Activated naive CD8-positive, alpha-beta T cell treated with anti-CD3 and anti-CD28 coated beads for 36 hours (primary cell): ENCODE measurements at places on chromosomes 13 and 19. TPM values are rescaled to one million over a fixed set of nuclear protein-coding genes. Genes with fewer than 3 reads are reported as not detected.

DNA sequence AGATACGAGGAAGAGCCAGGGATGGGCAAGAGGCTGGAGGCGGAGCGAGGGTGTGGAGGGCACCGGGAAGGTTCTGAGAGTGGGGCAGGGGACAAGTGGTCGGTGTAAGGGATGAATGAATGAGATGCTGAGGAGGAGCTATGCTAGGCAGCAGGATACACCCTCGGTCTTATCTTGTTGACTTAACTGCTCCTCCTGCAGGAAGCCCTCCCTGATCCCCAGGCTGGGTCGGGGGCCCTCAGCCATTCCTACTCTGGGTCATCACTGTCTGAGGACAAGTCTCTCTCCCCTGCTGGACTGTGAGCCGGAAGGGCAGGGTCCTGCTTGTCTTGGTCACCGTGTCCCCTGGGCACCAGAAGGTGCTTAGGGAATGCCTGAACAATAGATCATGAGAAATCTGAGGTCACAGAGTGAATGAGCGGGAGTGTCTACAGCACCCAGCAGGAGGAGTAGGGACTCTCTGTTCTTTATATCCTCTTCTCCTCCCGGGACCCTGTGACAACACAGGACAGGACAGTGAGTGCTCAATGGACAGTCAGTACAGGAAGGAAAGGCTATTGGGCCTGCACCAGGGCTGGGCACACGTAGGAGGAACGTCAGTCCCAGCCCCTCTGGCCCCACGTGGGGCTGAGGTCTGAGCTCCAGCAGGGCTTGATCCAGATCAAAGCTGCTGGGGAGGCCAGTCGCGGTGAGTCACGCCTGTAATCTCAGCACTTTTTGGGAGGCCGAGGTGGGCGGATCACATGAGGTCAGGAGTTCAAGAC is 6.5 kb downstream of the NKPD1 start:
- no peak for DNase-seq

DNA sequence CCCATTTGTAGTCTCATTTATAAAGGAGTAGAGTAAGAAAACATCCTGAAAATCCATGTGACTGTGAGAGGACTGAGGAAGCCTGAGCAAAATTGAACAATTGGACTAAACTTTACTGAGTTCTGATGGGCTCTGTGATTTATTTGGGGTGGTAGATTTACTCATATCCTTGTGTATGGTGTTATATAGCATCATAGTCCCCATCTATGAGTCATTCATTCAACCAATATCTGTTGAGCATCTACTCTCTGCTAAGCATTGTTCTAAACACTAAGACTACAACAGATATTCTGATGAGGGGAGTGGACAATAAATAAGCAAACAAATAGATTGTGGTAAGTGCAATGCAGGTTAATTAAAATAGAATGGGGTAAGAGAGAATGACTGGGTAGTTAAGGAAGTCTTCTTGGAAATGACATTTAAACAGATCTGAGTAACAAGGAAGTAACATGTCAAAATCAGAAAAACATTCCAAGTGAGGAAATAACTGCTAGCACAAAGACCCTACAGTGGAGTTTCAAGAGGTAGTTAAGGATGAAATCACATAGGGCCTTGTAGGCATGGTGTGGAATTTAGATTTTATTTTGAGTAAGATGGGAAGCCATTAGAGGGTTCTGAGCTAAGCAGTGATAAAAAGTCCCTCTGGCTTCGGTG is 36.3 kb upstream of the MLNR start:
- no peak for DNase-seq

GRCh38 chr13:32663660-32664059 is 77.4 kb downstream of the PDS5B start:
- DNase-seq: no peak

DNA sequence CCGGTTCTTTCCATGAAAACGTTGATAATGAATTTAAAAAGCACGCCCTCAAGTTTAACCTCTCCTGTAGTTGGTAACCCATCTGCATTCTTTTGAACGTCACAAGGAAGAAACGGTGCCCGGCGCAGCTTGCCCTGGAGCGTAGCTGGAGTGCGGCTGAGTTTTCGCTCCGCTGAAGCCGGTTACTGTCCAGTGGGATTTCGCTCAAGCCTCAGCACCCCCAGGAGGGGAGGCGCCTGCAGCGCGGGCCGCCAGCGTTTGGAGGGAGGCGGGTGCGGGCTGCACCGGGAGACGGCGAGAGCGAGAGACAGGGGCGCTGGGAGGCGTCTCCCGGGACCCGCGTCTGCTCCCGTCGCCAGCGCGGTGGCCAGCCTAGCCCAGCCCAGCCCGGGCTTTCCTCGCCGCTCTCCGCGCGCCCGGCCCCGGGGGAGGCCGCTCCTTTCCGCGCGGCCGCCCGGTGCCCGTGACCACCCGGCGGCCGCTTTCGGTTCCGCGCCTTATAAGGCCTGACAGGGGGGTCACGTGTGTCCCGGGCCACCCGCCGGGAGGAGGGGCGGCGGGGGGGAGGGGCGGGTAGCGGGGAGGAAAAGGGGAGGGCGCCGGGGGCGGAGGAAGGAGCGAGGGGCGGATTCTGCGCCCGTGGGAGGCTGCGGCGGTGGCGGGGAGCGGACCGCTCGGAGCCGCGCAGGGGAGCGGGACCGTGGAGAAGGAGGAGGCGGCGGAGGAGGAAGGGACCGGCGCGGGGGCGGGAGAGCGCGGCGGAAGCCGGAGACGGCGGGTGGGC is 8.3 kb upstream of the DGKH start:
- DNase-seq: peak; percentile 82

GRCh38 chr13:40981361-40981760 is 37.8 kb downstream of the ELF1 start:
- no peak for DNase-seq

The KLK15 gene
- not detected for total RNA-seq

DNA sequence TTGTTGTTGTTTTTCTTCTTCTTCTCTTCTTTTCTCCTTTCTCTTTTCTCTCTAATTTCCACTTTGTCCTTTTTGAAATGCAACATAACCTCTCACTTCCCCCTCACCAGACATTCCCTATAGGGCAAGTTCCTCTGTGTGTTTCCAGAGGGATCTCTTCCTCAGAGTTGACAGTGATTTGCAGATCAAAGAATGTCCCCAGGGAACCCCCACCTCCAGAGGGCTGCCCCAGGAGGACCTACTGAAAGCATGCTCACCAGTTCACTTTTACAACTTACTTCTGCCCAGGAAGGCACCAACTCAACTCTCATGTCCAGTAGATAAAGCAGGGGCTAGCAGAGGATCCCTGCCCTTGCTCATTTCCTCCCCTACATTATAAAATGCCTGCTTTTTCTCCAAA is 1648.0 kb downstream of the PCDH9 start:
- no peak for DNase-seq

- DNase-seq: no peak
Measured at GRCh38 chr19:55635856-55636440, 4.9 kb upstream of the ZNF580 start.

GRCh38 chr19:12783849-12784393 is 7.4 kb upstream of the JUNB start:
- DNase-seq: no peak

DNA sequence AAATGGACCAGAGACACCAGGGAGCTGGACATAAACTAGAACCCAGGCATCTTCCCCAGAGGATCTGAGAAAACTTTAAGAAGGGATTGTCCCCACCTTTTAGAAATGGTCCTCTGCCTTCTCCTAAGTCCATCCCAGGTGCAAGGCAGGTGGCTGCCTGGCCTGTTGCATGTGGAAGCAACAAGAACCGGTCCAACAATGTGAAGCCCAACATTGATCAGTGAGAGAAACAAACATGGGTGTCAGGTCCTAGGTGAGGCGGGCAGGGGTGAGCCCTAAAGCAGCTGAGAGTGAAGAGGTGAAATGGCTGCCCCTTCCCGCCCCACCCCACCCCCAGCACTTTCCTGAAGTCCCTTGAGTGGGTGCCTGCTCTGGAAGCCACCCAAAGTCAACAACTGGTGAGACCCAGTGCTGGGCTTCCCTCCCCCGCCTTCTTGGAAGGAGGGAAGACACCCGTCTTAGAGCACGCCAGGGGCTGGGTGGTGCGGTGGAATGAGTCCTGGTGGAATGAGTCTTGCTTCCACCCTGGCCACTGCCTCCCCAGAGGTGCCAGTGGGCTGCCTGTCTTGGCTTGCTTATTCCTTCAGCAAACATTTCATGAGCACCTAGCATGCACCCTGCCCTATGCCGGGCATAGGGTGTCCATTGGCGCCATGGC is 1.7 kb downstream of the AP1M1 start:
- no peak for DNase-seq

DNA sequence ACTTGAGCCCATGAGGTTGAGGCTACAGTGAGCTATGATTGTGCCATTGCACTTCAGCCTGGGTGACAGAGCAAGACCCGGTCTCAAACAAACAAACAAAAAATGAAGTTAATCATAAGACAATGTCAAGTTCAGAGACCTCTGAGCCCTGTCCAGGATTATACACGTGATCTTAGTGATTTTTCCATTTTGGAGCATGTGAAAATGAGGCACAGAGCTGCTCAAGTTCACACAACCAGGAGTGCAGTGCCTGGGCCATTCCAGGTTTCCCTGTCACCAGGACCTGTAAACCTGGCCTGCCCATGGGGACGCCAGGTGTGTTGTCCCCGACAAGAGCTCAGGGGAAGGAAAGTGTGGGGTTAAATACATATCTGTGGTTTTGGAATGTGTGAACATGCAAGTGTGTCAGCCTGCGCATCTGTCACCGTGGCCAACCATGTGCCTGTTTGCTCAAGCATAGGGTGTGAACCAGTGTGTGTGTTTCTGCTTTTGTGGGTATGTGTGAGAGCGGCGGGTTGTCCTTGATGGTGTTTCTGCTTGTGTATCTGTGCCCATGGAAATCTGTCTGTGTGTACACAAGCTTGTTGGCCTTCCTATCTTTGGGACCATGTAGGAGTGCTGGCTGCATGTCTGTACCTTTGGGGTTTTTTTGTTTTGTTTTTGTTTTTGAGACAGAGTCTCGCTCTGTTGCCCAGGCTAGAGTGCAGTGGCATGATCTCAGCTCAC is 1.5 kb upstream of the FXYD1 start:
- no peak for DNase-seq

The ZNF43 gene
- total RNA-seq: 26.0 TPM

The ZNF850 gene
- 10.6 TPM for total RNA-seq

The KLHL26 gene
- total RNA-seq: 15.8 TPM

DNA sequence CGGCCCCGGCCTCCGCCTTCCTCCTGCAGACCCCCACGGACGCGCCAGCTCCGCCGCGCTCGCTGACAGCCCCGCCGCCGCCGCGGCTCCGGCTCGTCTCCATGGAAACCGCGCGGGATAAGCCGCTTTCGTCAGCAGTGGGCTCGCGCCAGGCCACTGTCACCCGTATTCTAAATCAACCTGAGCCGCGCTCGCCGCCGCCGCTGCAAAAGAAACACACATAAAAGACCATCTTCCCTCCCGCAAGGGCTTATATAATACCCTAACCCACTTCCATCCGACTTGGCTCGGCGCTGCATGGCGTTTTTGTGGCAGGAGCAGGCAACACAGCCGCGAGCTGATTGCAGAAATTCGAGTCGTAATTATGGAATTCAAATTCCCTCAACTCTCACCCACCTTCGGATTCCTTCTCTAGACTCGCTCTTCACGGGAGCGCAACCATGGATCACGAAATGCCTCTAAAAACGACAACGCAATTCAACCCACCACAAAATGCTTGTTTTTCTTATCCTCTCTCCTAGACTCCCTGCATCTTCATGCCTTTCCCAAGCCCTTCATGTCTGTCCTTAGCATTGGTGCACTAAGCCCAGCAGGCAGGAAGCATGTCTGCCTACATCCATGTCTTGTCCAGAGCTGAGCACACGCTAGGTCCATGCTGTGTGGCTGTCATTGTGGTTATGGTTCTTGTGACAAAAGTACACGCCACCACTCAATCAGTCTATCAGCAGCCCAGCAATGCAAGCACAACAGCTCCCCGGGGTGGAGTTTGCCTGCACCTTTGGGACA is at the start of gene AMER2:
TSS of gene AMER2 (minus strand) at position 772 of the 786 bp plus-strand sequence. CDS start at position 103, 669 bp downstream.
- DNase-seq: peak; percentile 14

DNA sequence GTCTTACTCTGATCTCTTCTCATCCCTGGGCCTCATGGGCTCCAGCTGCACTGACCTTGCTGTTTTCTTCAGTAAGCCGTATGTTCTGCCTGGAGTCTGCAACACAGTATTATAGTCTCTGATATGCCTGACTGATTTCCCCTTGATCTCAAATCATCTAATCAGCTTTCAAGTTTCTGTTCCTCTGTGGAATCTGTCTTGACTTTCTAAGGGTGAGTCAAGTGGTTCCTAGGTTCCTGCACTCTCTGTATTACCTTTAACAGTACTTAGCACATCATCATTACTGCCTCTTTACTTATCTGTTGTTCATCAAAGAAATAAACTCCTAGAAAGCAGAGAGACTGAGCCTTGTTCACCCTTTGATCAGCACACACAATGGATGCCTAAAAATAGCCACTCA is 350.7 kb downstream of the LMO7 start:
- DNase-seq: no peak

- DNase-seq: no peak
Measured at GRCh38 chr19:58044391-58044790, 10.6 kb downstream of the ZSCAN1 start.

The IGFL3 gene
- not detected for total RNA-seq

GRCh38 chr13:110336681-110337080 is 29.6 kb downstream of the COL4A2 start:
- no peak for DNase-seq

DNA sequence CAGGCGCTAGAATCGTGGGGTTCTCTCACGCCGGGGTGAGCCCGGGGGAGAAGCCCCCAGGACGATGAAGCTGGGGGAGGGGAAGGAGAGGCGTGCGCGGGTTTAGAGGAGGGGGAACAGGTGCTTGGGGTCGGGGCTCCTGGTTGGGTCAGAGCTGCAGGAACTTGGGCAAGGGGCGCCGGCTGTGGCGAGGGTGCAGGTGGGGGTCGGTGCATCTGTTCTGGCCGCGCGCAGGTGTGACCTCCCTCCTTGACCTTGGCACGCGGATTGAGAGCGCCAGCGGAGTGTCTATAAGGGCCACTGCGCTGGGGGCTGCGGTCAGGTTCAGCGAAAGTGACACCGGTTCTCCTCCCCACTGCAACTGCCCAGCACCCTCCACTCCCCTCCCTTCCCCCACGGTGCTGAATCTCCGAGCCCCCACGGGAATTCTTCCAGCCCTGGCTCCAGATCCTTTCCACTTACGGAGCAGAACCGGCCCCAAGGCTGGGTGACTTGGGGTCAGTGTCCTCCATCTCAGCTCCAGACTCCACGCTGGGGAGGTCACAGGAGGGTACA is 618 bp downstream of the TMEM38A start:
- peak; percentile 3 for DNase-seq
